ENCODE measurements at places on chromosomes 3 and 15. TPM values are rescaled to one million over a fixed set of nuclear protein-coding genes. Genes with fewer than 3 reads are reported as not detected.

- peak; percentile 64 for DNase-seq
Observed at GRCh38 chr15:82680200-82681102, 29.2 kb downstream of the AP3B2 start.

DNA sequence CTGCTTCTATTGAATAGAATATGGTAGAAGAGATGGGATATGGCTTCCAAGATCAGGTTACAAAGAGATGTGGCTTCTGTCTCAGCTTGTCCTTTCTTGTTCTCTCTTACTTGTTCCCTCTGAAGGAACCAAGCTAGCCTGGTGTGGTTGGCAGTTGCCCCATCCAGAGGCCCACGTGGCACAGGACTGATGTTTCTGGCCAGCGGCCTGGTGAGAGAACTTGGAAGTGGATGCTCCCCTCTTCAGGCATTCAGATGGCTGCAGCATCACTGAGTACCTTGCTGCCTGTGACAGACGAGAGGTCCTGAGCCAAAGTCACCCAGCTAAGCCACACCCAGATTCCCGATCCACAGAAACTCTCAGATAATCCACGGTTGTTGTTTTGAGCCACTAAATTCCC is 183.6 kb downstream of the NSMCE3 start:
- no peak for DNase-seq

DNA sequence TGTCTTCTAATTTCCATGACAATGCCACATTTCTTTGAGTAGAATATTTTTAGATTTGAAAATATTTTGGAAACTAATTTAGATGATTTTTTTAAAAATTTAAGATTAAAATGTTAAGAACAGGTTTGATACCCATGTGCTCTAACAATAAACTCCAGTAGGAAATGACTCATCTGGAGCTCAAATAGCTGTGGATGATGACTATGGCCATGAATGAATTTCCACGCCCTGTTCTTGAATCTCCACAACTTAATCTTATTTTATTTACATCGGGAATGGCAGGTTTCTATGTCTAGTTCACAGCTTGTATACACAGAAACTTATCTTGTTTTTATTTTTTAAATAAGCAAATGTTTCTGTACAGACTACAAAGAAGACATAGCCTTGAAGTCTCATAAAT is 726.8 kb downstream of the NAALADL2 start:
- no peak for DNase-seq

- DNase-seq: peak; percentile 74
Observed at GRCh38 chr15:48954538-48954937, 9.2 kb downstream of the SHC4 start.

GRCh38 chr15:48463366-48463880 is 132.2 kb downstream of the DUT start:
- no peak for DNase-seq

- no peak for DNase-seq
Observed at GRCh38 chr15:67805666-67806516, 19.4 kb upstream of the SKOR1 start.

GRCh38 chr15:66619152-66619903 is 53.5 kb upstream of the LCTL start:
- DNase-seq: peak; percentile 96

GRCh38 chr3:53633197-53633787 is 138.9 kb downstream of the CACNA1D start:
- DNase-seq: no peak

DNA sequence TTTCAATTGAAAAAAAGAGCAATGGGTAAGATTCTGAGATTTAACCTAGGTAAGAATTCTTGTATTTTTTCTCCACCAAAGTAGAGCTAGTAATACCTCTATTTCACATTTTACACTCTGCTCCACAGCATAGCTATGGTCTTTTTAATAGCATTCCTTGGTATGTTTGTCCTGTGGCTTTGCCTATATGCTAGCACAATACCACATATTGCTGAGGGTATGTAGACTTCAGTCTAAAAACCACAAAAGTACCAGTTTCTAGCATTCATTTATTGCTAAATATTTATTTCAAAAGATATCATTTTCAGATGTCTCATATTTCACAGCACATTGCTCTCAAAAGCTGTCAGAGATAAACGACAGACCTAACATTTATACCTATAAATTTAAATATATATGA is 18.2 kb upstream of the EOGT start:
- no peak for DNase-seq

DNA sequence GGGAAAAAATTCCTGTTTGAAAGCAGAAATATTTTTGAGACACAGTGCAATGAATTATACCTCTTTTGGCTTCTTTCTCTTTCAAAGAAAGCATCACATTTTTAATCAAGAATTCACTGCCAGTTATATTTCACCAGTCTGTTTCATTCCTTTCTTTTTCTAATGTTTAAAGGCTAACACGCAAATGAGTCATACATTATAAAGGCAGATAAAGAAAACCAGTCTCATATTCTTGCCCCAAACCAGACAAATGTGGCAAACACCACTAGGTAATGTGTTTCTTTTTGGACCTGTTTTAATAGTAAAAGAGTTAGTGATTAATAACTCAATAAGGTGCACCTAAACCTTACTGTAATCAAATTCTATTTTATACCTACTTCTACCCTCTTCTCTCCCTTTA is 83.8 kb downstream of the PLOD2 start:
- no peak for DNase-seq

GRCh38 chr15:65373163-65373651 is 4.6 kb downstream of the IGDCC3 start:
- DNase-seq: peak; percentile 61

GRCh38 chr3:141457624-141458236 is 29.1 kb upstream of the RASA2 start:
- peak; percentile 77 for DNase-seq

DNA sequence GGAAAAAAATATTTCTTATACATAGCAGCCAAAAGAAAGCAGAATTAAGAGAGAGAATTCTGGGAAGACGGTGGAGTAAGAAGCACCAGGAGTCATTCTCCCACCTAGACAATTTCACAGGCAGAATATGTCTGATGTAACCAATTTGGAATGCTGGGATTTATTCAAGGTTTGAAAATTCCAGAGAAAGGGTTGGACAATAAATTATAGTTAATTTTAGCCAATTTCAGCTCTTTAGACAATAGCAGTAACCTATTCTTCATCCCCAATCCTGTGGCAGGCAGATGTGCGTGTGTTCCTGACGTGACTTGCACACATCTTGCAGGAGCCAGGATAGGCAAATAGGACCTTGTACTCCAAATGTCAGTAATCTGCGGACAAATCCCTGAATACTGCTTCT is 541.0 kb upstream of the NAALADL2 start:
- DNase-seq: no peak

- DNase-seq: peak; percentile 14
Observed at GRCh38 chr3:8253201-8253600, 248.4 kb upstream of the LMCD1 start.

- DNase-seq: peak; percentile 96
Observed at GRCh38 chr3:57060089-57060821, at the start of gene SPATA12. SPATA12 (plus strand) TSS chr3:57060664; CDS start chr3:57073695, 13,031 bp downstream.

DNA sequence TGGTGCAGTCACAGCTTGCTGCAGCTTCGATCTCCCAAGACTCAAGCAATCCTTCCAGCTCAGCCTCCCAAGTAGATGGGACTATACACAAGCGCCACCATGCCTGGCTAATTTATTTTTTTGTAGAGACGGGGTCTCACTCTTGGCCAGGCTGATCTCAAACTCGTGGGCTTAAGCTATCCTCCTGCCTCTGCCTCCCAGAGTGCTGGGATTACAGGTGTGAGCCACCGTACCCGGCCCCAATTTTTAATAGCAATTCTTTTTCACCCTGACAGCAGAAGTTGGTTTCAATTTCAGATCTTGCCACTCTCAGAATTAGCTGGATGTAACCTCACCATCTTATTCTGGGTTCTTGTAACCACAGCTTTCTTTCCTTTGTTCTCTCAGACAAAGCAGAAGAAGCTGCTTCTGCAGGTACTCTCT is 64.8 kb downstream of the TRIM71 start:
- no peak for DNase-seq

DNA sequence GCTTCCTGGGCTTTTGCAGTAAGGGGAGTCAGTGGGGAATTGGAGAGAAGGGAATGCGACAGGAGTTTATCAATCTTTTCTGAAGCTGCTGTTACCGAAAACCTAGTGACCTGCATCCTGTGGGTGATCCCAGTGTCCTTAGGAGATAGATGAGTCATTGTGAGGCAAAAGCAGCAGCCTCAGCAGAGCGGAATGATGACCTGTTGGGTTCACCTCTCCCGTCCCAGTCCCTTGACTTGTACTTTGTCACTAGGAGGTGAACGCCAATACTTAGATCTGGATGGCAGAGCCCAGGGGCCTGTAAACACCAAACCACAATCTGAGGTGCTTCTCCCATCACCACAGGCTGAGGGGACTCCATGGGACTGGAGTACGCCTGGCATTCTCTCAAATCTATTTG is 17.9 kb downstream of the CDAN1 start:
- no peak for DNase-seq

DNA sequence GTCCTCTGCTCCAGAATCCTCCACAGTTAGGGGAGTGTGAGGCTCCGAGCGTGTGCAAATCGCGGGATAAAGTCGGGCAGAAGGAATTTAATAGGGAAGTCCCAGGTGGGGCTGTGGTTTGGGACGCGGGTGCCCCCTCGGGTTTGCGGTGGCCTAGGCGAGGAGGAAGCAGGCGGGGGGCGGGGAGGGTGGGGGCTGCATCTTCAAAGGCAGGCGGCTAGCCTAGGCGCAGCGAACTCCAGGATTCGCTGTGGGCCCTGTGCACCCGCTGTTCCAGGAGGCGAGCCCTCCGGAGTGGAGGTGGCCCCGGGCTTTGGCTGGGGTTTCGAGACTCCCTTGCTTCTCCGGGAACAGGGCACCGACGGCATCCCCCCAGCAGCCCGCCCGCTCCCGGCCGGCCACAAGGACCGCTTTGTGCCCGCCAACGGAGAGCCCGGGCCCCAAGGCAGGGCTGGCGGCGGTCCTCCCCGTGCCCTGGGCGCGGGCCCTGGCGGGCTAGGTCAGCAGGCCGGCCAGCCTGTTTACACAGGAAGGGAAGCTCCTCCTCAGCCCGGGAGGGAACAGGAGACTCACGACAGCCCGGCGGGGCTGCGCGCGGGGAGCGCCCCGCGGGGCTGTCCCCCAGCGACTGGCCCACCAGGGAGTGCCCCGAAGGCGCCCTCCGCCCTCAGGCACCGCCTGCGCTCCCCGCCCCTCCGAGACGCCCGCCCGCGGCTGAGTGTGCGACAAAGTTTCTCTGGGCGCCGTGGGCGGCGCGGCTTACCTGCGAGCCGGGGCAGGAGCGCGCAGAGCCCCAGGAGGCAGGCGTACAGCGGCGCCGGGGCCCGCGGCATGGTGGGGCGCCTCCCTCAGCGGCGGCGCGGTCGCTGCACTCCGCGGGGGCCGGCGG is 753 bp downstream of the ITGB5 start:
- peak; percentile 95 for DNase-seq

GRCh38 chr15:99103279-99103678 is 1.6 kb upstream of the SYNM start:
- no peak for DNase-seq

The ACTL6A gene
- 36.8 TPM for total RNA-seq

The NMD3 gene
- total RNA-seq: 118 TPM

The HCN4 gene
- not detected for total RNA-seq

The TRH gene
- under 0.01 TPM for total RNA-seq

The DTX3L gene
- total RNA-seq: 30.6 TPM

The FANCD2OS gene
- not detected for total RNA-seq

The ALG1L2 gene
- total RNA-seq: 0.29 TPM

Measured in osteoblast (primary cell).